ENCODE measurements at places on chromosomes 13 and 19.

GRCh38 chr13:29067306-29067945 is 247.3 kb downstream of the MTUS2 start:
- no peak for DNase-seq

GRCh38 chr13:31236211-31236786 is 36.5 kb downstream of the B3GLCT start:
- DNase-seq: no peak

- DNase-seq: no peak
Measured at GRCh38 chr19:8703223-8703622, 4.6 kb upstream of the ACTL9 start.

DNA sequence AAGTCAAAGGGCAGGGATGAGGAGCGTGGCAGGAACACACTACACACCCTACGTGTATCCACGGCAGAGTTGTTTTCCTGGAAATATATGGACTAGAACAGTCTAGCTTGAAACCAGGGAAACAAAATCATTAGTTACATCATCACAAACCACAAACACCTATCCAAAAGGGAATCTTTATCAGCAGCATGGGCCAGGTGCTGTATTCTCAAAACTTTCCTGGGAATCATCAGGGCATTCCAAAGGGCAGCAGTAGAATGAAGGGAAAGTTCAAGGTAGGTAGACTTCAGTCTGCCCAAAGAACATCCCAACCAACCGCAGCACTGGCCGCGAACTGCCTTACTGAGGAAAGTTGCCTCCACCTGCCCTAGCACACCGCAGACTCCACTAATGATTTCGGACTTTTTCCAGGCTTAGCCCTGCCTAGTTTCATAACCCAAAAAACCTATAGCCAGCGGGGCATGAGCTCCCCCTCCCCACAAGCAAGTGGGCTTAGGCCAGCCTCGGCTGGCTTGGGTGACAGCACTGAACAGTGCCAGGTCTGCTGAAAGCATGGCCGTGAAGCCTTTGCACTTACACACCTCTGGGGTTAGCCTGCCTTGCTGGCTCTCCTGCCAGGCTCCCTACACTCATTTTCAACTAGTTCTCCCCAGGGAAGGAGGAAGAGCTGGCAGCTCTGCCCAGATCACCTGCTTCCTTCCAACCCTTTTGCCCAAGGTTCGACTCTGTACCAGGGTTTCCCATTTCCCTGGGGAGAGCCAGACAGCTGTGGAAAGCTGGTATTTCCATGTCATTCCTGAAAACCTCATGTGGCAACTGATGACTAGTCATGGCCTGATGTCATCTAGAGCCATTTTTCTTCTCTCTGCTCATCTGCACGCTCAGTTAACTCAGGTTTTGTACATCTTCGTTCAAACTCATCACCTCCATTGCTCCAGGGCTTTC is 77.3 kb upstream of the UBAC2 start:
- no peak for DNase-seq

- DNase-seq: no peak
Measured at GRCh38 chr19:10270180-10270615, 722 bp upstream of the ICAM1 start.

GRCh38 chr13:64413529-64413928 is 2816.6 kb downstream of the PCDH9 start:
- DNase-seq: no peak

GRCh38 chr19:23799321-23799720 is 40.6 kb upstream of the ZNF681 start:
- no peak for DNase-seq

DNA sequence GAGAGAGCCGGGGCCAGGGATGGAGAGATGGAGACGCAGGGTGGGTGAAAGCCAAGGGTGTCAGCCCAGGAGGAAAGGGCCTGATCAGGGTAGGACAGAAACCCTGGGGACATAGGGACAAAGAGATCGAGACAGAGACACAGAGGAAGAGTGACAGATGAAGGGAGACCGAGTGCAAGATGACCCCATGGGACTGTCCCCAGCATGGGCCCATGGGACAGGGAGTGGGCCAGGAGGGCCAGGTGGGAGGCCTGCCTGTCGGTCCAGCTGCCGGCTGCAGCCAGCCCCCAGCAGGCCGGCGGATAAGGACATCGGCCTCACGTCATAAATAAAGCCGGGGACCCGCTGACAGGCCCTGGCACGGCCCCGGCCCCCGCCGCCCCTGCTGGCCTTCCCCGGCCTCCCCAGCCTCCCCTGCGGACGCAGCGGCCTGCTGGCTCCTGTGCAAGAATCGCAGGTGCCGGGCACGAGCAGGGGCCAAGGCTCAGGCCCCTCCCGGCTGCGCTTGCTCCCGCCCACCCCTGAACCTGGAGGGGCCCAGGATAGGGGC is 6.3 kb downstream of the REX1BD start:
- DNase-seq: no peak

- DNase-seq: no peak
Measured at GRCh38 chr19:1241417-1242095, at the start of gene ATP5F1D. Gene ATP5F1D (plus strand): TSS chr19:1241751. CDS start chr19:1241851, 100 bp downstream.

DNA sequence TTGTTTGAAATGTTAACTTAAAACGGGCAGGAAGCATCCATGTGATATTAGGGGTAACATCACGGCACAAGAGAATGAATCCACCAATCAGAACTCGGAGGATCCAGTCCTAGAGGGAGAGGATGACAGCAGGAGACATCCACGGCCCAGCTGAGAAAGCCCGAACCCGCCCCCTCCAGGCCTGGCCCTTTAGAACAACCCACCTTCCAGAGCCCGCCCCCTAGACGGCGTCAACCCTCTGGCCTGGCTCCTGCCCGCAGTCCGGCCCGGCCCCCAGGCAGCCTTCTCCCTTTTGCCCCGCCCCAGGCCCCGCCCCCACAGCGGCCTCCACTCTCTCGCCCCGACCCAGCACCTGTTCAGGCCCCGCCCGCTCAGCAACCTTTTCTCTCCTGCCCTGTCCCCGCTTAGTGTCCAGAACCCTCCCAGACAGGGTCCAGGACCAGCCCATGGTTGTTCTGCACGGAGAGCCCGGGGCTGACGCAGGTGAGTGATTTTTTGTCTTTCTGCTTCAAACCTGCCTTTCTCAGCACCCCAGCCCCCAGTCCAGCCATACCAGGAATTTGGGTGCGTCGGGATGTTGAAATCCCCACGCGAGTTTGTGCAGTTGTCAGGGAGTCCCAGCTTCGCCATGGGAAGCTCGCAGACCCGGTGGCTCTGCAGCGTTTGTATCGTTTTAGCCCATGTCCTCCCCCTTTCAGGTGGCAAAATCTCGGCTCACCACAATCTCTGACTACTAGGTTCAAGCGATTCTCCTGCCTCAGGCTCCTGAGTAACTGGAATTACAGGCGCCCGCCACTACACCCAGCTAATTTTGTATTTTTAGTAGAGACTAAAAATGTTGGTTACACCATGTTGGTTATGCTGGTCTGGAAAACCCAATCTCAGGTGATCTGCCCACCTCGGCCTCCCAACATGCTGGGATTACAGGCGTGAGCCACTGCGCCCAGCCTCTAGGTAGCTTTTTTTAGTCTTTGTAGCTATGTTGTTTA is 16.1 kb downstream of the ZNF816 start:
- no peak for DNase-seq

GRCh38 chr19:23539499-23539898 is 144.2 kb upstream of the ZNF91 start:
- no peak for DNase-seq

- no peak for DNase-seq
Measured at GRCh38 chr13:74210693-74211393, 76.6 kb upstream of the KLF12 start.

DNA sequence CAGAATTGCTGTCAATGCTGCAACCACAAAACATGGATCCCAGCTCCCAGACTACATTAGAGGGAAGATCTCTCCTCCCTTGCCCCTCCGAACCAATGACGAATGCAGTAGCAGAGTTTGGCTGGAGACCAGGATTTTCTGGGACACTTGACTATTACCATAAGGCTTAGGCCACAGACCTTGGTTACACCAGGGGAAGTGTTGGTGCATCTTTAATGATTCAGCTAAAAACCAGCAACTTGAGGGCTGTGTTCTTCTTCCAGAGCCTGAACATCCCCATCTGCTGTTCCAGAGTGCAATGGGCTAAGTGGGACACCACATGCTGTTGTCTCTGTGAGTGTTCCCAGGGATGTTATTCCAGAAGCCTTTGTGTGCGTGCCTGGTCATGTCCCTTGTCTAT is 528.2 kb downstream of the LMO7 start:
- no peak for DNase-seq

DNA sequence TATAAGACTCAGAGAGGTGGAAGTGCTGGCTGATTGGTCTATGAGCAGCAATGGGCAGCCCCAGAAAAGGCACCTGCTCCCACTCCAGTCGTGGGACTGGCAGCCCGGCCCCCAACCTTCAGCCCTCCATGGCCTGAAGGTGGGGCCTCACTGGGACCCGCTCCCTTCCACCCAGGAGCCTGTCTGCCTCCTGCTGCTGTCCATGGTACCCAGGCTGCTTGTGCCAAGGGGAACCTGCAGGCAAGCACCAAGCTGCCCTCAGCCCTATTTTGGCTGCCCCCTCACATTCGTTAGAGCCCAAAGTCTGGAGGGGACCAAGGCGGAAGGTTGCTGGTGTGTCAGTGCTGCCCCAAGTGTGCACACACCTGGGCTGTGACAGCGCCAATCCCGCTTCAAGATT is 2304.9 kb downstream of the PCDH9 start:
- DNase-seq: no peak

GRCh38 chr13:24650161-24650560 is 30.0 kb upstream of the ATP12A start:
- no peak for DNase-seq

DNA sequence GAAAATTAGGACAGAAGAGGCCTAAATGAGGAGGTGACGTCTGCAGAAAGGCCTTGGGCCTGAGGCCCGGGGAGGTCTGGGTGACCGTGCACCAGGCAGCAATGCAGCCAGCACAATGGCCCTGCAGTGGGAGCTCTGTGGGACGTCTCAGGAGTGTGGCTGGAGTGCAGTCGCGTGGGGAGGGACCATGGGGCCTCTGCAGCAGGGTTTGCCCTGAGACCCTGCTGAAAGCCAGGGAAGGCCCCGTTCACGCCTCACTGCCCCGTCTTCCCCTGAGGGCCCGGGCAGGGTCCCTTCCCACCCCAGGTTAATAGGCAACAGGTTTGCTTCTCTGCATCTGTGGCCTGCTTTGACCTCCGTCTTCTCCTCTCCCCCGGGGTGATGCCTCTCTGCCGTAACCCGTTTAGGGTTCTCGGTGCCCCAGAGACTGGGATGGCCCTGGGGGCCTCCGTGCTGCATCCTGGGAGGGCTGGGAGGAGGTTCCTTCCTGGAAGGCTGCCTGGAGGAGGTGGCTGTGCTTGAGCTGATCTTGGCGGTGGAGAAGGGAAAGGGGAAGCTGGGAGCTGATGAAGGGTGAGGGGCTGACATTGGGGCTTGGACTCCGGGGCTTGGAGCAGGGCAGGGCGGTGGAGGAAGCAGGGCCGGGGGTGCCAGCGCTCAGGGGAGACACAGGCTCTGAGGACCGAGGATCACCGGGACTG is 9.7 kb downstream of the PALM start:
- no peak for DNase-seq

DNA sequence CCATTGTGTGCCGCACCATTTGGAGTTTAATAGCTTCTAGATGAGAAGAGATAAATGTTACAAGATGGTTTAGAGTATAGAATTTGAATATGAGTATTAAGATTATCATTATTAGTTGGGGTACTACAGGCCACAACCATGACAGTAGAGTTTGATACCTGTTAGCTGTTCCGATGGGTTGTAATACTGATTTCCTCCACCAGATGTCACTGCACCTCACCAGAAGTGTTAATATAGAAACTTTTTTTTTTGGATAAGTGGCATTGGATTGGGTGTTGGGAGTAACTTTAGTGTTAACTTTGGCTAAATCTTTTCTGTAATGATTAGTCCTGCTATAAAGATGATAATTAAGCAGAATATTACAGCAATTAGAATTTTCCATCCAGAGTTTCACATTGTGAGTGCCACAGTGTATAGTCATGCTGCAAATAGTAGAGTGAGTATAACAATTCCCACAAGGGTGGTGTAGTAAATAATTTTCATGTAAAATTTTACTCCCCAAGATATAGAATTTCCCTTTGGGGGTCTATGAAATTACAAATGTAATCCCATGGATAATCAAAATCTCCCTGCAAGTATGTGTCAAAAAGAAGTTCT is 56.3 kb downstream of the PSG3 start:
- no peak for DNase-seq

GRCh38 chr13:38702669-38703068 is 15.8 kb downstream of the FREM2 start:
- DNase-seq: no peak

DNA sequence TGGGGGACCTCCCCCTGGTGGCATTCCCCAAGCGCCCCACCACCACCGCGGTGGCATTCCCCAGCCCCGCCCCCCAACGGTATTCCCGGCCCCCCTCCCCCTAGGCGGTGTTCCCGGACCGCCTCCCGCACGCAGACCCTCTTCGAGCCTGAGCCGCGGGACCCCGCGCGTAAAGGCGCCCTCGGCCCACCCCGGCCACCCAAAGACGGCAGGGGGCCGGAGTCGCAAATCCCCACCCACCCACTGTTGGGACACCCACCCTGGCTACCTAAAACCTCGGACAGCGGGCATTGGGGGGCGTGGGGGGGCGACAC is 22.4 kb downstream of the OLFM2 start:
- DNase-seq: no peak

GRCh38 chr19:1914826-1915341 is 9.7 kb downstream of the ADAT3 start:
- DNase-seq: no peak

DNA sequence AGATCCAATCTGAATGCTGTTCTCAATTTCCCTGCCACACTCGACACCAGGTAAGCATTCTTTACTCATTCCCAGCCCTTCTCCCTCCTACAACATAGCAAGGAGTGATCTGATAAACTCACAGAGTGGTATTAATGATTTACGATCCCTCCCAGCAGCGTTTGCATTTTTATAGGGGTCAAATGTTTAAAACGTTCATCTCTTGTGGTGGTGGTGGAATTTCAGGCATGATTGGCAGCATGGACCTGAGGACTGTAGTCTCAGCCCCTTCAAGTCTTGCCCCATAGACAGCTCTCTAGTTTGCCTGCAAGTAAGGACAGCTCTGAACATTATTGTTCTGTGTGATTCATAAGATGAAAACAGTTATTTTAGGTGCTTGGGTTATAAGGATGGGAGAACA is 565.7 kb downstream of the EFNB2 start:
- DNase-seq: no peak

- no peak for DNase-seq
Measured at GRCh38 chr13:80605716-80606115, 264.8 kb upstream of the SPRY2 start.

GRCh38 chr19:12880551-12881171 is 588 bp downstream of the DNASE2 start:
- DNase-seq: no peak

All from urinary bladder (tissue), 4 donors.